ENCODE measurements at places on chromosomes 13 and 19. TPM values are rescaled to one million over a fixed set of nuclear protein-coding genes. Genes with fewer than 3 reads are reported as not detected.

Gene LRRC63
- 0.99 TPM for total RNA-seq

Gene GGN
- 3.3 TPM for total RNA-seq

GRCh38 chr13:40813667-40814454, 24.4 kb downstream of the SLC25A15 start:
- no peak for DNase-seq

DNA sequence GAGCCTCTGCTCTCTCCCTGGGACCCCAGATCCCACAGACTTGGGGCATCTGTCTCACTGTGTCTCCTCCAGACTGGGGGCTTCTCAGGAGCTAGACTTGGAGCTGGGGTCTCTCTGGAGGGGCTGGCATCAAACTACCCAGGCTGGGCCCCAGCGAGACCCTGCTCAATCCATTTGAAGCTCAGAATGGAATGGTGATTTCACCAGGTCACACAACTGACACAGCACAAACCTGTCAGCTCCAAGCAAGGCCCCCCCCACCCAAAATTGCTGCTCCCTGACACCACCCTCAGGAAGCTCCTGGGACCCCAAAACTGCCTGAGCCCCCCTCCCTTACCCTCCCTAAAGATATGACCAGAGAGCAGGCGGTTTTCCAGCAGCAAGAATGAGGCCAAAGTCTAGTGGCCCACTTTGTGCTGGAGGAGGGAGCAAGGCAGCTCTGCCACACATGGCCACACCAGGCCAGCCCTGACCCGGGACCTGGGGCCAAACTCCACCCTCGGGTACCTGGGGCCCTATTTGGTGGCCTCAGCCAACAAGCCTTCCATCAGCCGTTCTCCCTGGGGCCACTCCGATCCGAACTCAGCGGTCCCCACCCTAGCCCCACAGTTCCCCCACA, 2.4 kb downstream of the NR2F6 start:
- DNase-seq = no peak

DNA sequence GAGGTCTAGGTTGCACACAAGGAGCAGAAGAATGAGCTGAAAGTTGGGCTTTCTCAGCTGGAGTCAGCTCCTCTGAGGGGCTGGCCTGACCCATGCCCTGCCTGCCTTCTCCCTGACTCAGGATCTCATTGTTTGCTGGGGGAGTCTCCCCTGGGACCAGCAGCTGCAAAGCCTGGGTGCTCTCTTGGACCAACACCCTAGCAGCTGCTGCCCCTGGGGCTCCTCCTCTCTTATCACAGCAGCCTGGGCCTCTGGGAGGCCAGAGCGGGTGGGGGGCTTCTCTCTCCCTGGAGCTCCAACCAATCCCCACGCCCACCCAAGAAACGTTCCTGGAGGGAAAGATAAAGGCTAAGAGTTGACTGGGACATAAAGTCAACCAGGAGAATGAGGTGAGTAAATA, 1.6 kb upstream of the FCGBP start:
- DNase-seq = no peak

Gene KLHL1
- not detected for total RNA-seq

Gene MBD3L2
- total RNA-seq = not detected

All from aorta (tissue), 5 donors.